ENCODE measurements at places on chromosomes 6 and 20. TPM values are rescaled to one million over a fixed set of nuclear protein-coding genes. Genes with fewer than 3 reads are reported as not detected.

NRN1 gene
- 9.8 TPM for total RNA-seq

HCK gene
- 10.1 TPM for total RNA-seq

HAO1 gene
- not detected for total RNA-seq

LZTS3 gene
- 12.8 TPM for total RNA-seq

RSPH4A gene
- total RNA-seq: not detected

PI16 gene
- 88.6 TPM for total RNA-seq

EDN1 gene
- 7.1 TPM for total RNA-seq

TRIM10 gene
- total RNA-seq: not detected

MRAP2 gene
- total RNA-seq: 4.2 TPM

PRR18 gene
- not detected for total RNA-seq

- no peak for DNase-seq
Observed at GRCh38 chr20:36728986-36729385, 16.9 kb downstream of the NDRG3 start.

DNA sequence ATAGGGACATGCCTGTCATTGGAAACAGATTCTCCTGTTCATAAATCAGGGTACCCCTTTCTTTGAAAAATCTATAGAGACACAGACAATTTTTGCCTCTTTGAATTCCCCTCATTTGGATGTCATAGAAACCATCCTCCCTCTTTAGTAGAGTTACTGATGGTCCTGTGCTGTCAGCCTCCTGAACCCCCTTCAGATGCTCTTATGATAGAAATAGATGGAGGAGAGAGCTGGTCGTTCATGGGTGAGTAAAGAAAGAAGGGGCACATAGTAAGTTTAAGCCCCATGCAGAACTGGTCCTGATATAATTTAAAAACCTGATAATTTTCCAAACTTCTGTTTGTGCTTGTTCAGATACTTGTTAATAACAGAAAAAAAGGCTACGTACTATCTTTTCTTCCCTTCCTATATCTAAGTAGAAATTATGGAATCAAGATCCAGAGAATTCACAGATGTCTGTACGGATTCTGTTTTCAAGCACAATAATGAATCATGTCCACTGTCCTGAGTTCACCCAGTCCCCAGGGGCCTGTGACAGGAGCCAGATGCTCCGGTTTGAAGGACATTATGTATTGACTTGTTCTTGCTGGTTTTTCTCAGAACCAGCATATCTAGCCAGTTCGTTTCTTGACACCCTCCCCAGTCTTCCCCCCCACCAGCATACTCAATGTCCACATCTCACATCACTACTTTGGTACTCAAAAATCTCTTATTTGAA, 78.1 kb downstream of the NCOA7 start:
- DNase-seq: no peak

DNA sequence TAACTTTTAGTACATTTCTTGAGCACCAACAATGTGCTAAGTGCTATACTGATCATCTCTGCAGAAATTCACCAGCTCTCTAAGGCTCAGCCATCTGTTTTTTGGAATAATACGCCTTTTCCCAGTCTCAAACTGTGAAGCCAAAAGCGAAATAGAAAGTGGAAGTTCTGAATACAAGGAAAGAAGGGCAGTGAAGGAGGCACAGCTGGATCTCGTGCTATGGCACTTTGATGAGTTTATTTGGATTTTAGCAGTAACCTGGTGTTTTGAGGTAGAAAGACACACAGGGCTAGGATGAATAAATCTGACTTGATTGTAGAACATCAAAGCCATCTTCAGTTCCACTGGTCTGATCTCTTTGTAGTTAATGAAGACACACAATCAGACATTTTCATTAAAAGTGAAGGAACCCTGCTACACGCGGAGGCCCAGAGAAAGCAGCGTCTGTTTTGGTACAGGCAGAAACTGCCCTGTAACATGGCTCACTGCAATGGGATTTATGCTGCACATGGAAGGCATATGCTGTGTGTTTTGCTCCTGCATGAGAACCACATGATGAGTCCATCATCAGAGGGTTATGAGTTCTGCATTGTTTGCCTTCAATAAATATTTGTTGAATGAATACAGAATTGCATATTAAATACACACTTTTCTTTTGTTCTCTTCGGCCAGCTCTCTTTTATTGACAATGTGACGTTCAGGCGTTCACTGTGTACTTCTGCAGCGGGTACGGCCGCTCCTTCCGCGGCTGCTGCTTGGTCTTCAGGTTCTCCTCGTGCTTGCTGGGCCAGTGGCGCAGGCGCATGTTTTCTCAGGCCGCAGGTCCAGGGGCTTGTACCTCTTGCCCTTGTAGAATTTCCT, 100.9 kb downstream of the PREP start:
- no peak for DNase-seq

DNA sequence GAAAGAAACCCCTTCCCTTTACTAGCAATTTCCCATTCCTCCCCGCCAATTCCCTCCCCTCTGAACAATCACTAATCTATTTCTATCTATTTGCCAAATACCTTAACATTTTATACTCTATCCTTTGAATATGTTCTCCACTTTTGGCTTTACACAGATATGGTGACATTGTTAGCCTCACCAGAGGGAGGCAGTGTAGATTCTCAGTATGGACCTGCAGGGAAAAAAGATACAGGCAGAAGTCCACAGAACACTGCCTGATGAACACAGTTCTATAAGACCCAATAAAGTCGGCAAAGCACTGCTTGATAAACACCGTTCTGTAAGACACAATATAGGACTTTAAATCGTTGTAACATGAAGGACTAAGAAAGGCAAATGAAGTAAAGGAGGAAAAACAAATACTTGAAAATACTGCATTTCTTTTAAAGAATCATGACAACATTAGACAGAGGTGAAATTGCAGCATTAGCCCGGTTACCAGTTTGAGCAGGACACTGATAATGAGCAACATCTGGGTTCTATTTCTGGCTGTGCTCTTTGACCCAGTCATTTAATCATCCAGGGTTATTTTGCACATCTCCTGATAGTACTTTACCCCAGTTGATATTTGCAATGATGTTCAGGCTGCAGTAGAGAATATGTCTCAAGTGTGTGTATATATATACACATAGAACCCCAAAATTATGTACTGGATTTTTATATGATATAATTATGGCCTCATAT, 296.8 kb downstream of the UTRN start:
- DNase-seq: no peak

GRCh38 chr6:120147071-120147871, 797.7 kb upstream of the MAN1A1 start:
- no peak for DNase-seq

DNA sequence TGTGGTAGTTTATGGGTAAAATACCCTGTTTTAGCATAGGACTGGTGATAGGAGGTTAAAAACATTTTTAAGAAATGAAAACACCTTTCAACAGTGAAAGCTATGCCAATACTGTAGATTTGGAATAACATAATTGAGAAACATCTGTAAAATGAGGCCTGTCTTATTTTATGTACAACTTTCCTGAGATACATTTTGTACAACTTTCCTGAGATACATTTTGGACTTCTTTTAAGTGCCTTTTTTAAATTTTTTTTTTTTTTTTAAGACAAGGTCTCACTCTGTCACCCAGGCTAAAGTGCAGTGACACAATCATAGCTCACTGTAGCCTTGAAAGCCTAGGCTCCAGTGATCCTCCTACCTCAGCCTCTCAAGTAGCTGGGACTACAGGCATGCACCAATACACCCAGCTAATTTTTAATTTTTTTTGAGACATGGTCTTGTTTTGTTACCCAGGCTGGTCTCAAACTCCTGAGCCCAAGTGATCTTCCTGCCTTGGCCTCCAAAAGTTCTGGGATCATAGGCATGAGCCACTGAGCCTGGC, 84.6 kb downstream of the MAN1A1 start:
- DNase-seq: no peak

DNA sequence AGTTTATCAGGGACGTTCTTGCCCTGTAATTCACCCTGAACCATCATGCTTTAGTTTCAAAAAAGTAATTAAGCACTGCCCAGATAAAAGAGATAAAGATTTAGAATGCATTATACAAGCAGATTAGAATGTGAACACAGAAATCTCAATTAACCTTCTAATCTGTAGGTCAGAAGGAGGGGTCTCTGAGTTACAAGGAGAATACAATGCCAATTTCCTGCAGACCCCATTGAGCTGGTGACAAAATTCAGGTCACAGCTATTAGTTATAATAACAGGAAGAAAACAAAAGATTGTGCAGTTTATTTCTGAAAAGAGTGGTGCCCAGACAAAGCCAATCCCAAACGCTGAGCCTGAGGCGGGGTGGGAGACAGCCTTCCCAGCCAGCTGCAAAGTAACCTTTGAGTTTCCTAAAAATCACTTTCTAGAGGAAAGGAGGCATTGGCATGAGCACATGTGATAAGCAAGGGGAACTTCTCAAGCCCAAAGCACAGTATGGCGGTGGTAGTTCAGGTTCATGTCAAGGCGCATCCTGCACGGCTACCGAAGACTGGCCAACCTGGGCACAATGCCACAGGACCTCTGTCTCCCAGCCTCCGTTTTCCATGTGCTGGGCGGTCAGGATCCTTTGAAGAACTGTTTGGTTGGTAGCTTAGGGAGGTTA, 192.5 kb downstream of the TTLL2 start:
- DNase-seq: no peak

DNA sequence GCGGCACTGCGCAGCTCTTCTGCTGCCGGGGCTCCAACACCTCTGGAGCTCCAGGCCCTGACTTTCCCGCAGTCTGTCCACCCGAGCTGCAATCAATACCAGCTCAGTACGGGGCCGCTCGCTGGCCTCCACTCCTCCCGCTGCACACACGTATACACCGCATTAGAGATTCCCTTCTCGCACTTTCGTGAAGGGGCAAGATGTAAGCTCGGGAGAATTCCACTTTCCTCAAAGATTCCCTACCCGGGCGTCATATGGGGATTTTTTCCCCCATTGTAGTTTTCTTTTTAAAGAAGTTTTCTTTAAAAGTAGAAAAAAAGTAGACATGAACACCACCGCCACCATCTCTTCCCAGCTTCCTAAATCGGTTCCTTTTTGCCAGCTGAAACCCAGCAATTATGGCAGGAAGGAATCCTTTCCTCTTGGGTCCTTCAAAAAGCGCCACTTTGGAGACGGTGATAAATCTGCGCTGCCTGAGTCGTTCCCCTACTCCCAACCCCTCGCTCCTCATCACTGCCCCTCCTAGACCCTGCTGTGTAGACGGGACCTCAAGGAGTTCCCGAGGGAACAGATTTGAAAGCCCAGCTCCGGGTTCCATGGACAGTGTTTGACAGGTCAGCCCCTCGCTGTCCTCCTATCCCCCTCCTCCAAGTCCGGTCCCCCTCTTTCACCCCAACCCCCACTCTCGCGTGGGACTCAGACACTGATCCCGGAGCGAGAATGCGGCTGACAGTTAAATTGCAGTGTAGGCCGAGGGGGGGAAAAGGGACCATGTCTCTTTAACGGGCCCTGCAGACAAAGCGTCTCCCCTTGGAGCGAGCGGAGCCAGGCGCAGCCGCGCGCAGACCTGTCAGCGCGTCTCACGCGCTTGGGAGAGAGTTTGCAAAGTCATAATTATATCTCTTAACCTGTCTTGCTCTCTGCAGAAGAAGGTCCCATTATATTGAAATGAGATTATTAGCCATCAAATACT, 39.5 kb downstream of the NCR2 start:
- DNase-seq: no peak

- DNase-seq: no peak
Observed at GRCh38 chr6:56753811-56754210, 111.1 kb upstream of the DST start.

DNA sequence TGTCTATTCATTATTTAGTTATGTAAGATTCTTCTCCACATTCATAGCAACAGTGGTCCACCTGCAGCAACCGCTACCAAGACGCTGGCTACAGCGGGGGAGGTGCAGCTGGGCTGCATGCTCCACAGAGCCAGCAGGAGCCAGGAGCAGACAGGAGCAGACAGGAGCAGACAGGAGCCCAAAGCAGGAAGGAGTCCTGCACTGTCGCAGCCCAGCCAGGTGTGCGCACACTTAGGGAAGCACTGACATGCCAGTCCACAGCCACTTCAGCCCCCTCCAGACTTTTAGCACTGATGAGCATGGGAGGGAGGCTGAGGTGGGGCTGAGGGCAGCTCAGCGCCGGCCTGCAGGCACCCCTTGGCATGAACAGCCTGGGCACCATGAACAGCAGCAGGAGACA, 19.6 kb downstream of the KIF16B start:
- DNase-seq: no peak

- DNase-seq: no peak
Observed at GRCh38 chr20:10679269-10679668, 5.5 kb upstream of the JAG1 start.

GRCh38 chr6:132130626-132131298, 179.6 kb upstream of the CCN2 start:
- DNase-seq: no peak

DNA sequence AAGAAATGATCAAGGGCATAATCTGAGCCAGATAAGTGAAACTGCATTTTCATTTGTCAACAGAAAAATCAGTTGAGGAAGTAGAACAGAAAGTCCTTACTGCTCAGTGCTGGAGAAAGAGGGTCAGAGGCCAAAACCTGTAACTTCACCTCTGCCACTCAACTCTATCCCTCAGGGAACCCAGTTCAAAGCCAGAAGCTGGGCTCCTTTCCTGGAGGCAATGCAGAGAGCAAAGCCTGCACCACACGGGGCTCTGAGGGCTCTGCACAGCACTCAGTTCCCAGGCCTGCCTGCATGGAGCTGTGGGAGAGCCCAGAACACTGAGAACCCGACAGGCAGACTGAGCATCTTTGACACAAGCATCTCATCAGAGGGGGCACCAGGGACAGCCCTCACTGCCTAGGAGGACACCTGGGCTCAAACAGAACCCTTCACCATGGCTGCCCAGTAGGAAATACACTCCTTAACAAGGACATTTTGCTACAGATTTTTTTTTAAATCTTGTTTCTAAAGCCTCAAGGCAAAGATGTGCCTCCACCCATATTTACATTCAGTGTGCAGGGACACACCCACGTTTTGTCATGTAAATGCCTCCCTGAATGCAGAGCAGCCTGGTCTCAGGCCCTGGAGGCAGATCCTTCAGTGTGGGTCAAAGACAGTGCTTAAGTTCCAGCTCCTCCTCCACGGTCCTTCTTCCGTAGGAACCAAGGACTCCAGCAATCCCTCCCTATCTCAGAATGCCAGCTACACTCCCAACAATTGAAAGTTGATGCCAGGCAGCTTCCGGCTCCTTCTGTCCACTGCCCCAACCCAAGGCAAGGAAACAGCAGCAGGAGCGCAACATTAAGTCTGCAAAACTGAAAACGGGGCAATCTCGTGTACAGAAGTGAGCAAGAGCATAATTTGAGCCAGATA, 6.6 kb downstream of the RNASET2 start:
- DNase-seq: no peak

GRCh38 chr6:21987501-21987957, 309.3 kb downstream of the PRL start:
- DNase-seq: peak; percentile 91

GRCh38 chr20:32647606-32648005, 26.1 kb downstream of the C20orf203 start:
- DNase-seq: no peak

All from vagina (tissue), 2 donors.